ENCODE measurements at places on chromosomes 16 and 17.

GRCh38 chr17:78812855-78813254 lies 27.8 kb downstream of the USP36 start:
- DNase-seq: no peak

DNA sequence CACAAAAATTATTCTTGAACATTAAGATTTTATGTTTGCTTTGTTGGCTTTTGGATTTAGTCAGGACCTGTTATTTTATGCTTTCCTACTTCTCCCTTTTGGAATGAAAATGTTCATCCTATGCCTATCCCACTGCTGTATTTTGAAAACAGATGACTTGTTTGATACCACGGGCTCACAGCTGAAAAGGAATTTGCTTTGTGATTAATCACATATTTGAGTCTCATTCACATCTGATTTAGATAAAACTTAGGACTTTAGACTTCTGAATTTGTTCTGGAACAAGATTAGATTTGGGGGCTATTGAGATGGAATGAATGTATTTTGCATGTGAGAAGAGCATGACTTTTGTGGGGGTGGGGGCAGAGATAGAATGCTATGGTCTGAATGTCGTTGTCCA lies 1012.6 kb downstream of the CDH11 start:
- DNase-seq: no peak

- DNase-seq: no peak
Measured at GRCh38 chr16:84048270-84048669, 5.7 kb upstream of the SLC38A8 start.

DNA sequence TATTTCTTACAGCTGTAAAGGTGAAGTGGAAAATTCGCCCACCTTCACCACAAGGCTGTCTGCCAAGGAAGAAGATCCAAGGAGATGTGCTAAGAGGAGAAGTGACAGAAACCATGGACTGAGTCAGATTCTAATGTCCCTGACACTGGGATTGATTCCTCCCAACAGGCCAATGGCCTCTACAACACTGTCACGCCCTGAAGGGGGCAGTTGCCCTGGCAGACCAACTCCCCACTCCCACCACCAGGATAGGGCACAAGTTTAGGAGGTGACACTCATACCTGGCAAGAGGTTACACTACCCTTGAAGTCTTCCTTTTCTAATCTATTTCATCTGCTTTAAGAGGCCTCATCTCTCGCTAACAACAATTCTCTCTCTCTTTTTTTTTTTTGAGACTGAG lies 16.1 kb downstream of the PIP4K2B start:
- DNase-seq: no peak

DNA sequence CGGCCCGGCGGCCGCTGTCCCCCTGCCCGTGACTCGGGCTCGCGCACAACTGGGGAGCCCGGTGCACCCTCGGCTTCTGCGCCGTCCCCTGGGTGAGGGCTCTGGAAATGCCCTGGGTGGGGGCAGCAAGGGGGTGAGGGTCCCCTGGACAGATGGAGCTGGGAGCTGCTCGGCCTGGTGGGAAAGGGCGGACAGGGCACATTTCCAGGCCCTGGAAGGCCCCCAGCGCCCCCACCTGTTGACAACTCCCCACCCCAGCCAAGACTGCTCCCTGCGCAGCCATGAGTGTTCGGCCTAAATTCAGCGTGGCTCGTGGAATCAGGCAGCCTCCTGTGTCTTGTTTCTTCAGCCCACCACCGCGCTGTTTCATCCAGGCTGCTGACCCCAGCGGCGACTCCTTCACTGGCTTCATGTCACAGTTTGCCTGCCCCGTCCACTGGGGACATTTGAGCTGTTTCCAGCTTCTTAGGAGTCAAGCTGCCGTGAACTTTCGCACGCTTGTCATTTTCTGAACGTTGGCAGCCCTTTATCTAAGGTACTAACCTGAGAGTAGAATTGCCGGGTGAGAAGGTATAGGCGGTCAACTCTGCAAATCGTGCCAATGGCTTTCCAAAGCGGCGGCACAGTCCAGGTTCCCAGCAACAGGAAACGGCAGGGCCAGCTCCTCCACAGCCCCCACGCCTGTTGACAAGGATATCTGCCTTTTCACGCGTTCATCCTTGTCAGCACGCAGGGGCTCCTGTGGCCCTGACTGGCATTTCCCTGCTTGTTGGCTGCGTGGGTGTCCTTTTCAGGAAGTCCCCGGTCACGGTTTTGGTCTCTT lies 895 bp downstream of the UTS2R start:
- DNase-seq: no peak

DNA sequence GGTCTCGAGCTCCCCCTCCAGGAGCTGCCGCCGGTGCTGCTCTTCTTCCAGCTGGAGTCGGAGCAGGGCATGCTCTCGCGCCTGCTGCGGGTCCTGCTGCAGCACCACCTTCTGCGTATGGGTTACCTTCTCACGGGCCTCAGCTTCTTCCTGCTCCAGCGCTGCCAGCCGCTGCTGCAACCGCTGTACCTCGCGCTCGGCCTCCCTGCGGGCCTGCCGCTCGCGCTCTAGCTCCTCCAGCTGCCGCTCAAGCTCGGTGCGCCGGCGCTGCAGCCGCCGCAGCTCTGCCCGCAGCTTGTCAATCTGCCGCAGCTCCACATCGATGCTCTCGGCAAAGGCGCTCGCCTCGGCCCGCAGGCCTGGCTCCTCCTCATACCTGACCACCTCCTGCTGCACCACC lies 36.9 kb downstream of the UBN1 start:
- no peak for DNase-seq

DNA sequence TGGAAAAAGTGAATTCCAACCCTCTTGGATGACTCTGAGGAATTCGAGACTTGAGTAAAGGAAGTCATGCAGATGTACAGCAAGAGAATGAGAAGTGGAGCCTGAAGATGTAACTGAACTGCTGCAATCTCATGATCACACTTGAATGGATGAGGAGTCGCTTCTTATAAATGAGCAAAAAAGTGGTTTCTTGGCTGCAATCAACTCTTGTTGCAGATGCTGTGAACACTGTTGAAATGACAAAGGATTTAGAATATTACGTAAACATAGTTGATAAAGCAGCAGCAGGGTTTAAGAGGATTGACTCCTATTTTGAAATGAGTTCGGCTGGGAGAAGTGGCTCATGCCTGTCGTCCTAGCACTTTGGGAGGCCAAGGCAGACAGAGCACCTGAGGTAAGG lies 25.5 kb downstream of the ASPA start:
- no peak for DNase-seq

DNA sequence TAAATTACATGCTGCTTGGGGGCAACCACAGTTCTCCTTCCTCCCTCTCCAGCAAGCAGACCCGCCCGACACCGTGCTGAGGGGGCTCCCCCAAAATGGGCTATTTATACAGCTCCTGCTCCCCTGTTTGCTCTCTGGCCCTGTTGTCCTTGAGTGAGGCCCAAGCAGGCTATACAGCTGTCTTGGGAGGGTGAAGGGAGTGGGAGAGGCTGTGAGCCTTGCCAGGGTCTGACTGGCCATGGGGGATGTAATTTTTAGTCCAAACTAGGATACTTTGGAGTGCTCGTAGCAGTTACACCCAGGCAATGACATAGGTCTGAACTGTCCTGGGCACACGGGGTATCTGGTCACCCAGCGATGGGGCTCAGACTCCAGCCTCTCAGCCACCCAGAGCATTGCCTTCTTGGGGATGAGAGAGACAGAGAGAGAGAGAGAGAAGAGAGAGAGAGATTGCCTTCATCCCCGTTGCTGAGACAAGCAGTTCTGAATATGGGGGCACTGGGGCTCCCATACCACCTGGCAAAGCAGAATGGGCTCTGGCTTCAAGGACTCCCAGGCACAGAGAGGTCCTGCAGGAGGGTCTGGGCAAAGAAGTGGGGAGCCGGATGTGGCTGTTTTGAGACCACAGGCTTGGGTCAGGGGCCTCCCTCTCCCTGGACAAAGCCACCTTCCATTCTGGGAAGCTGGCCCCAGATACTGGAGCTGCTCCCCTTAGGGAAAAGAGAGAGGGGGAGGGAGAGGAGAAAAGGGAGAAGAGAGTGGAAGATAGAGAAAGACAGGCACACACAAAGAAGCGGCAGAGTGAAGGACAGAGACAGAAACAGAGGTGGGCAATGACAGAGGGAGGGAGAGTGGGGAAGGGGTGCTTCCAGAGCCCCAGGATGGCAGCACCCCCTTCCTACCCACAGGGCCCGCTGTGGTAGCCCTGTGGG lies 10.7 kb upstream of the TMEM92 start:
- no peak for DNase-seq

DNA sequence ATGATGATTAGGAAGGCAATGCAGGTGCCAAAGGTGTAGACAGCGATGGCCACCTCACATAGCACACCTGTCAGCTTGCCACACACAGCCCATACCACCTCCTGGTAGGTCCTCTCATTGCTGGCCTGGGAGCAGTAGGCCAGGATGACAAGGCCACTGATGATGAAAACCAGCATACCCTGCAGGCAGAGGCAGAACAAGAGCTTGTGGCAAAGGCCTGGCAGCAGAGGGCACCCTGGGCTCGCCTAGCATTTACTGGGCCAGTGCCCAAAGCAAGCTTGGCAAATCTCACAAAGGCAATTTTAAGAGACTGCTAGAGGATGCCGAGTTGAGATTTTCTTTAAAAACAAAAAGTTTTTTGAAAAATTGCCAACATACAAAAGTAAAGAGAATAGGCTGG lies 5.9 kb downstream of the SLC38A7 start:
- no peak for DNase-seq

DNA sequence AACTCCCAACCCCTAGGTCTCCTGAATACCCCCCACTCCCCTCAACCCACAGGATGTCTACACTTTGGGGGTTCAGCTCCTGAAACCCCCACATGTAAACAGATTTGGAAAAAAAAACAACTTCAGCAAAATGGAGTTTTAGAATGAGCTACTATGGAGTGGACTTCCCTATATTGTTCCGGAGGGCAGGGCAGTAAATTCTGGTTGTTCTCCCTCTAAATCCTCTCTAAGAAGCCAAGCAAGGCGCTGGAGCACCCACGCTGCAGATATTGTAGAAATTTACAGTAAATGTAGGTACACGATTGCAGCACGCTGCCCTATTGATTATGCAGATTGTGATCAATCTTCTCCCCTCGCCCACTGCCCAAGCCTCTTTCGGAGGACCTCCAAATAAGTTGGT lies 8.5 kb upstream of the ZFHX3 start:
- no peak for DNase-seq

- no peak for DNase-seq
Measured at GRCh38 chr16:72021043-72021442, 12.5 kb downstream of the DHODH start.

DNA sequence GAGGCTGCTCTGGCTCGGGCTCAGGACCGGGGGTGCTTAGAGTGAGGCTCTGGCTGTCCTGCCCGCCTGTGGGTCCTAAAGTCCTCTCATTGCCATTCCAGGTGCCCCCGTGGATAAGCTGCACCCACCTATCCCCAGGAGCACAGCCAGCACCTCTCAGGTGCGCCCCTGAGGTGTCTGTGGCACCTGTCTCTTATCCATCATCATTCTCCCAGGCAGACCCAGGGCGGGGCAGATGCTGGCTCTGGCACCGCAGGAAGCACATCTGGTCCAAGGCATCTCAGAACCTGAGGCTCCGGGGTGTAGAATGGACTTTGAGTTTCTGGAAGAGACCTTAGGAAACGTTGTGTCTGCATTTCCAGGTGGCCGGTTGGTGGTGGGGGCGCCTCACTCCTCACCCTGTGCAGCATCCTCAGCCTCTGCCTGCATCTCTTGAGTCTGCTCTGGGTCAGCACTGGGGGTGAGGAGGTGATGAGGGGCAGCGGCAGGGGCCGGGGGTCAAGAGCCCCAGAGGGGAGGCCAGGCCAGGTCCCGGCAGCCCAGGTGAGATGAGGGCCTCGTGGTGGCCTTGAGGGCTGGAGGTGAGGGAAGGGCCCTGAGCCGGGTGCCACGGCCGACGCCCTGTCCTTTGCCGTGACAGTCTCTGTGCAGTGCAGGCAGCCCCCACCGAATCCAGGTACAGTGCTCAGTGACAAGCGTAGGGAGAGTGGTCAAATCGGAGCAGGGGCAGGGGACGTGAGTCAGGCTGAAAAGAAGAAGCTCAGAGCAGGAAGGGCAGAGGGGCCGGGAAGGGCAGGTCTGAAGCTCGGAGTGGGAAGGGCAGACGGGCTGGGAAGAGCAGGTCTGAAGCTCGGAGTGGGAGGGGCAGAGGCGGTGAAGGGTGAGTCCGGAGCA lies 173.5 kb downstream of the NPIPB11 start:
- no peak for DNase-seq

GRCh38 chr16:49365711-49366509 lies 7.7 kb upstream of the C16orf78 start:
- DNase-seq: no peak

GRCh38 chr16:24132048-24132796 lies 123.9 kb upstream of the CACNG3 start:
- no peak for DNase-seq

DNA sequence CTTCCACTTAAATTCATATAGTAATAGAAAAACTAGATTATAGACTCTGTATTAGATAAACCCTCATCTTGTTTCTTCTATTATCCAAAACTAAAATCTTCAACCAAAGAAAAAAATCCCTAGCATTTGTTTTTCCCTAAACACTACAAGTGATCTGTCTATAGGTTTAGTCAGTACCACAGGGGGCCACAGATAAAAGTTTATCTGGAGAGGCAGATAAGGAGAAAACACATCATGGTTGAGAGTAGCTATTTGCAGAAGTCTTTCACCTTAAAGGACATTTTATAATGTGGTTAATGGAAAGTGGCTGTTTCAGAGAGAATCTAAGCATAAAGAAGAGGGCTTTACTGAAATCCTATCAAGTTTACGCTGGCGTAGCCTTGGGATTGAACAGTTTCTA lies 160.1 kb downstream of the CDK5R1 start:
- no peak for DNase-seq

DNA sequence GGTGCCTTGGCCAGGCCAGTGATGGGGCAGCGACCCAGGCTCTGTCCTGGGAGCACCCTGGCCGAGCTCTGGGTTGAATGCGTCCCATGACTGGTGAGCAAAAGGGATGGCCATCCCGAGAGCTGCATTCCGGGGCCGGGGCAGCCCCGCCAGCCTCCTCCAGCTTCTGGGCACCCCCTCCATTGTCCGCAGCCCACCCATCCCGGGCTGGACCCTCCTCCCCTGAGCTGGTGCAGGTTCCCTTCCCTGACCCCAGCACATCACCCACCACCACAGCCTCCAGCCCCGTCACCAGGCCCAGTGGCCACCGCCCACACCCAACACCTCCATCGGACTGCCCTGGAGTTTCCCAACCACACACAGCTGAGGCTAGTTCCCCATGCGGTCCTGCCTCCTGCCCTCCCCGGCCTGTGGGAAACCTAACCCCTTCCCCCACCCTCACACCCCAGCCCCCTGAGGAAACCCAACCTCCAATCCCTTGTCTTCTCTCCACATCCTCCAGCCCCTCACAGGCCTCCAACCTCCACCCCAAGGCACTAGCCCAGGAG lies 16.2 kb upstream of the PVALEF start:
- no peak for DNase-seq

DNA sequence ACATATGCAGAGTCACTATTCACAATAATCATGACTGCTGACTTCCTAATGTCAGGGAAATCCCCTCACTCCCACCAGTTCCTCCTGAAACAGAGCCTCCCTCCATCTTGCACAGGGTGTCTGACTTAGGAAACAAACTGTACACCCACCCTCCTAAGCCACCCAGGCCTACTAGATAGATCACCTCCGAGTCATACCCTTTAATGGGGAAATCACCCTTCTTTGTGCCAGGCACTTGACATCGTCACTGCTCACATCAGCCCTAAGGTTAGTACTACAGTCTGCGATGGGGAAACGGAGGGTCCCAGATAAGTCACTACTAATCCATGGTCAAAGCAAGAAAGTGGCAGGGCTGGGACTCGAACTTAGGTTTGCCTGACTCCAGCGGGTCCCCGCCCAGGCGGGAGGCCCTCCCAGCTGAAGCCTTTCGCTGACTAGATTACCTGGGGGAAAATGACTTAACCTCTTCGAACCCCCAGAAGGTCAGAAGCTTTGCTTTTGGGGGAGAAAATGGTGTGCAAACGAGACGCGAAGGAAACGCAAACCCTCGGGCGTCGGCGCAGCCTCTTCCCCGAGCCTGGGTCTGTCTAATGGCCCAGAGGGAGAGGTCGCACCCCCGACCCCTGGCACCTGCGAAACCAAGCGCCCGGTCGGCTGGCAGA lies 3.4 kb upstream of the MLLT6 start:
- DNase-seq: peak; percentile 22
